Left cardiac atrium (tissue), 4 donors: ENCODE measurements at places on chromosomes 3 and 15. TPM values are rescaled to one million over a fixed set of nuclear protein-coding genes. Genes with fewer than 3 reads are reported as not detected.

The NME9 gene
- not detected for total RNA-seq

The GOLGA8R gene
- 5.2 TPM for total RNA-seq

The B3GNT5 gene
- 5.2 TPM for total RNA-seq

The ADAMTS17 gene
- total RNA-seq, result 3.2 TPM

The HMG20A gene
- 33.5 TPM for total RNA-seq
